ENCODE measurements at places on chromosomes 3 and 15.

- DNase-seq = peak; percentile 39
Measured at GRCh38 chr3:14175383-14176037, 2.9 kb downstream of the XPC start.

GRCh38 chr3:13025778-13026518 is 47.3 kb downstream of the IQSEC1 start:
- DNase-seq = no peak

DNA sequence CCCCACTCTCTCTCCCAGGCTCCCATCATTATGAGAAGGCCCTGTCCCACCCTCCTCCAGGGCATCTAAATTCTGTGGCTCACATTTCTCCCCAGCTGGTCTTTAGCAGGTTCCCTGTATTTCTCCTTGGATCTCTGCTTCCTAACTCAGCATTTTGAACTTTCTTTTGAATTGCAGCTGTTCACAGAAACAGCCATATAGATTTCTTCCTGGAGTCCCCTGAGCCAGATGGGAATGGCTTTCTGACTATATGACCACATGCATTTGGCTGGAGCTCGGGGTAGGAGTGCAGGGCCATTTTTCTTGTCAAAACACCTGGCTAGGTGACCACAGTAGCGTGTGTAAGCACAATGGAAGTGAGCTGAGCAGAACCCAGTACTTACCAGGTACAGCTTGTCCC is 22.0 kb downstream of the RBP2 start:
- no peak for DNase-seq

- no peak for DNase-seq
Measured at GRCh38 chr15:67259379-67259778, 4.8 kb downstream of the IQCH start.

- no peak for DNase-seq
Measured at GRCh38 chr3:48194446-48195071, 6.3 kb upstream of the CDC25A start.

- no peak for DNase-seq
Measured at GRCh38 chr15:22866079-22866478, 27.6 kb downstream of the NIPA2 start.

DNA sequence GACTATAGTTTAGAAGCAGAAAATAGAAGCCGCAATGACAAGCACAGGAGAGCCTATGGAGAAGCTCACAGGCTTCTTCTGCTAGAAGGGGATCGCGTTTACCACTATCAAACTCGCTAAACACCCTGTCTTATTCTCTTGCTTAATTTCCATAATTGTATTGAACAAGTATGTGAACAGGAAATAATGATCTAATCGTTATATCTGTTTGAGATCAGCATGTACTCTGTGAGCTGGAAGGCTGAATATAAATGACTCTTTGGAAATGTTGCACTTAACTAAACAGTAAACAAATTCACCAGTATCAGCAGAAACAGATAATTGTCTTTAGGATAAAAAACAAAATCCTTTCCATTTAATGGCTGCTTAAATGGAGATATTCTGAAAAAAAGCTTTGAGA is 15.0 kb downstream of the NEK10 start:
- DNase-seq = no peak

DNA sequence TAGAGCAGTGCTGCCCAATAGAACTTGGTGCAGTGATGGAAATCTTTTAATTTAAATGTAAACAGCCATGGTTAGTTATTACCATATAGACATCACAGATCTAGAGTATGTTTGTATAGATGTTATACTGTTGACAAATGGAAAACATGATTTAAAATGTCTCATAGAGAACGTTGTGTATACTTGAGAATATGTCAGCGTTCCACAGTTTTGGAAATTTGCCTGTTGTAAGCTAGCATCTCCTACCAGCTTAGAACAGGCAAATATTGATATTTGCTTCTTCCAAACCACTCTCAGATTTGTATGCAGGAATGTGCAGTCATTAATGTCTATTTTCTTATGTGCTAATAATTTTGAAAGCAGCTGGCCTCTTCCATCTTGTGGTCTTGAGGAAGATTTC is 8.4 kb upstream of the LXN start:
- DNase-seq = no peak
